ENCODE measurements at places on chromosomes 3 and 15. TPM values are rescaled to one million over a fixed set of nuclear protein-coding genes. Genes with fewer than 3 reads are reported as not detected.

The DPH6 gene
- total RNA-seq = 25.1 TPM

The CAMK2N2 gene
- total RNA-seq = not detected

The IL17RC gene
- 51.8 TPM for total RNA-seq

The ZNF80 gene
- total RNA-seq = not detected

The LMAN1L gene
- total RNA-seq = not detected

The GP5 gene
- total RNA-seq = under 0.01 TPM

The TM6SF1 gene
- 0.11 TPM for total RNA-seq

The THBS1 gene
- total RNA-seq = 652 TPM
